ENCODE measurements at places on chromosomes 6 and 20.

DNA sequence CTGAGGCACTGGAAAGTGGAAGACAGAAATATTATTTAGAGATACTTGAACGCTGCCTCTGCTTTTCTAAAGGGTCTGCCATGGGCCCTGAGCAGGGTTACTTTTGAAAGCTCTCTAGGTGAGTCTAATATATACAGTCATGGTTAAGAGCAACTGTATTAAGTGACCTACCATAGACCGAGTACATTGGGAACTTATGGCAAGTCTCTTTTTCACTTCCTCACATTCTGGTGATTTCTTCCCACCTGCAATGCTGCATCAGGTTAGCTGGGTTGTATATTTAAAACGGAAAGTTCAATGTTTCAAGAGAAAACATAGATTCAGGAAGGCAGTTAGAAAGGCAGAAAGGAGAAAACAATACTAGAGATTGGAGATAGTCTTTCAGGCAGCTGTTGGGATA lies 154.7 kb downstream of the PHF3 start:
- no peak for DNase-seq

- DNase-seq: no peak
These were observed 19.1 kb downstream of the TGM3 start for GRCh38 chr20:2314759-2315439.

GRCh38 chr6:140366991-140367390 lies 992.5 kb upstream of the CITED2 start:
- DNase-seq: no peak

DNA sequence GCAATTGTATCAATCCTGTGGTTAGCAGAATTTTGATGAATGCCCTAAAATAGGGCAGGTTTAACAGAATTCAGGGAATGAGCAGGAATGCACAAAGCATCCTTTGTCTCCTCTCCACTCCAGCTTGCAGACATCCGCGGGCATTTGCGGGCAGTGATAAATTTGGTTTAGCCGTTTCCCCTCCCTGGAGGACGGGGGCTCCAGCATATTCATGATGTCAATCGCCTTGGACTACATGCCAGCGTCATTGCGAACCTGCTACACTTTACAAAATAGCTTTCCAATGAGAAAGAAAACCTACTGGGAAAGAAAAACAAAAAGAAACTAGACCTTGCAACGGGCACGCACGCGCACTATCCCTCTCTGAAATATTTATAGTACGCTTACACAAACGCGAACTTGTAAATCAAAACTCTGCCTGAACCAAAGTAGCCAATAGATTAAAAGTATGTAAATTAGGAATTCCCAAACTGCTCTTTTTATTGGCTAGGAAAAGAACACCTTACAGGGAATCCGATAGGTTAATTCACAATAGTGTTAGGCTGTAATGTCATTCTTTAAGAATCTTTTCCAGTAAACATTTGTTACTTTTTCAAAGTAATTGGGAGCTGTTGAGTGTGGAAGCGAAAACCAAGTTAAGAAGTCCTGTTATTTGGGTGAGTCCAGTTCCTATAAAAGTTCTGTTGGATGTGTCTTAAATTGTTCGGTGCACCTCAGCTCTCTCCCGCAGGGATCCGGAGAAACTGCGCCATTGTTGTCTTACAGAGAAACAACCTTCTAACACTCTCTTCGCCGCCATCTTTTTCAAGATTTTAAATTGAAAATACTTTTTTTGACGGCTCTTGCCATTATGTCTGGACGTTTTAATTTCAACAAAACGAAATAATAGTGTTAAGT lies 136.7 kb downstream of the HFE start:
- DNase-seq: no peak

- no peak for DNase-seq
These were observed 135.1 kb upstream of the RAB32 start for GRCh38 chr6:146408583-146408982.

DNA sequence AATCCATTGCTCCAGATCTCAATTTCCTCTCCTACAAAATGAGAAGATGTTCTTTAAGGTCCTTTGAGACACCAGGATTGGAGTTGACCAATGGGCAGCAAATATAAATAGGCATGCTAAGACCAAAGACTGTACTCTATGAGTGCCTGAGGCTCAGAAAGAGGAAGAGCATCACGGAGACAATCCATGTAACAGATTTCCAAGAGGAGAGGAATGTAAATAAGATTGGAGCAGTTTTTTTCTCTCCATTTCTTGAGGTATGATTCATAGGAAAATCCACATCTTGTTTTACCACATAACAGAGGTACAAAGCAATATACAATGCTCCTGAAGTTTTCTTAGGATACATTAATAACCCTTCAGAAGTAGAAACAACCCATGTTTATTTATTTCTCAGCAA lies 109.8 kb downstream of the UBE3D start:
- DNase-seq: no peak

- no peak for DNase-seq
These were observed 58.1 kb downstream of the C6orf58 start for GRCh38 chr6:127635091-127635490.

GRCh38 chr20:19456595-19457395 lies 244.4 kb downstream of the SLC24A3 start:
- DNase-seq: no peak

DNA sequence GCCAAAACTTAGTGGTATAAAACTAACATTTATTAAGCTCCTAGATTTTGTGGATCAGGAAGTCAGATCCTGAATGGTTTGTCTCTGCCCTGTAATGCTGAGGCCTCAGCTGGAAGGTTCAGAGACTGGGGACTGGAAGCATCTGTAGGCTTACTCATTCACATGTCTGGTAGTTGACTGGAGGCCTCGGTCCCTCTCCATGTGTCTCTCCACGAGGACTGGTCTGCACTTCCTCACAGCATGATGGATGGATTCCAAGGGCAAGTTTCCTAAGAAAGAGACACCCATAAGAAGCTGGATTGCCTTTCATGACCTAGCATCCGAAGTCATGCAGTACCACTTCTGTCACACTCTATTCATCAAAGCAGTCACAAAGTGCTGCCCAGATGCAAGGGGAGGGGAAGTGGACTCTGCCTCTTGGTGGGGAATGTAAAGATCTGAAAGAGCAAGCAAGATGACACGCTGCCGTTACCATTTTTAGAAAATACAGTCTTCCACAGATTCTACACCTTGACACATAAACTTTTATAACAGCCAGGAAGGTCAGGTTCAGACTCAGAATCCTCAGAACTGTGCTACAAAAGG lies 17.2 kb upstream of the MDGA1 start:
- no peak for DNase-seq

DNA sequence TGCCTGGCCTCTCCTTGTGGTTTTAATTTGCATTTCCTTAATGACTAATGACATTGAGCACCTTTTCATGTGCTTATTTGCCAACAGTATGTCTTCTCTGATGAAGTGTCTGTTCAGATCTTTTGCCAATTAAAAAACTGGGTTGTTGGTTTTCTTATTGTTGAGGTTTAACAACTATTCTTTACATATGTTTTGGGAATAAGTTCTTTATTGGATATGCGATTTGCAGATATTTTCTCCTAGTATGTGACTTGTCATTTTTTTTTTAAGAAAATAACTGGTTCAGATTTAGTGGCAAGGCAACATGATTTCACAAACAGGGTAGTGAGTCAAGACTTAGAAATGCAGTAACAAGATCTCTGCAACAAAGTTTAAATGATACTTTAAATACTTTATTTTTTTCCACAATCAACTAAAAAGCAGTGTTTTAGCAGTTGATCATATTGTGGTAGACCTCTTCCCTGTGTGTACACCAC lies 67.8 kb downstream of the TIAM2 start:
- no peak for DNase-seq

DNA sequence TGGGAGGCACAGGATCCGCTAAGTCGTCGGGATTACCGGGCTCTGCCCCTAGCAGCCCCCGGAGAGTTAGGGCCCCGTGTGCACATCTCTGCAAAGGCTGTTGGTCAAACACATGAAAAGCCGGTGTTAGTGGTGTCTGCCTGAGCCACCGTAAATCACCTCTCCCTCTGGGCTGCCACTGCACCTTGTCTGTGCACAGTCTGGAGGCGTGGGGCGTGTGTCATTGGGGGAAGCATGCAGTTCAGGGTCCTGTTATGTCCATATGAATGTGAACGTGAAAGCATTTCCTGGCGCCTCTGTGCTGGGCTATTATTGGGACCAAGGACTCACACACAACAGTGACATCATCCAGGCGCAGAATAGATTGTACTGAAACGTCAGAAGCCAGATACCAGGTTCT lies 305.6 kb downstream of the NRN1 start:
- no peak for DNase-seq

- DNase-seq: no peak
These were observed 209.3 kb upstream of the CST7 start for GRCh38 chr20:24739746-24740145.

DNA sequence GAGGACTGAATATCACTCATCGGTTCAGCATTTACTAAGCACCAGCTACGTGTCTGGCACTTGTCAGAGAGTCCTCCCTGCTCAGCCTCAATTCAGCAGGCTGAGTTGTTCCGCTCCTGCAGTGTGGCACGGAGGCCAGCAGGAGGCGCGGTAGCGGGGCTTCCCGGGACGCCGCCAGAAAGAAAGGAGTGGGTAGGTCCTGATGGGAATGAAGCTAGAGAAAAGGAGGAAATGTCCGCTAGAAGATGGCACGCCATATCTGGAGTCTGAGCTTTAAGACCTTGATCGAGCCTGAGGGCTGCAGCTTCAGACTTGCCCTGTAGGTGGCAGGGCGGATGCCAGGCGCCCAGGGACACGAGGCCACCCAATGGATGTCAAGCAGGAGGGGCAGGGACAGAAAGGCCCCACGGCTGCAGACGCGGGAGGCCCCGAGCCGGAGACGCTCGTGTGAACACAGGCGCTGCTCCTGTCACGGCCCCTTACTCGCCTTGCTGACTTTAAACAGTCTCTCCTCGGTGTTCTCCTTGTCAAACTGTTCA lies 18.7 kb downstream of the SERPINB6 start:
- DNase-seq: no peak

GRCh38 chr20:43535370-43536004 lies 23.3 kb upstream of the SGK2 start:
- DNase-seq: no peak

DNA sequence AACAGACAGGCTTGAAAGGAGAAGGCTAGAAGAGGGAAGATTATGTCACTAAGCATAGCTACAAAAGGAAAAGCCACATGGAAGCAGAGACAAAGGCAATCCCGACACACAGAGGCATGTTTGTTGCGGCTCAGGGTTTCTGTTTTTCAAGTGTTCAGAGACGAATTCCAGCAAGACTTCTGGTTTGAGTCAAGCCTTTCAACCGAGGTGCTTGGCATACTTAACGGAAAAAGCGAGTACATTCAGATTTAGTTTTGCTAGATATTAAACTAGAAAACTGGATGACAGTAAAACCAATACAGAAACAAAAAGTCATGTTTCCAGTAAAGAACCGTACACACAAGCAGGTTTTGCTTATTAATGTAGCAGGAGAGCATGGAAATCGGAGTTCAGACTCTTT lies 27.2 kb downstream of the MCUR1 start:
- DNase-seq: no peak

DNA sequence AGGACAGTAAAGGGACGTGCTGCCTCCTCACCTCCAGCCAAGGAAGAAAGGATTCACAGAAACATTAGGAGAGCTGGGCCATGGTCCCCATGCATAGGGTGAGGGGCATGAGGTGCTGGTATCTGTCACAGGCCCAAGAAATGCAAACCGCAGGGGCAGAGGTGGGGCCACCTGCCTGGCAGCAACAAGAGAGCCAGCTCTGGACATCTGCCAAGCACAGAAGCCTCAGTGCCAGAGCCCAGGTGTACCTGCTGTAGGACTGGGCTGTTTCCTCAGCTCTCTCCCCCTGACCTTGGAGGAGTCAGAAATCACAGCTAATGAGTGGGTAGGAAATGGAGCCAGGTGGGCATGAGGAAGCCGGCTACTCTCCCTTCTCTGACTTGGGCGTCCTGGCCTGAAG lies 45.3 kb downstream of the SLC2A12 start:
- DNase-seq: no peak

DNA sequence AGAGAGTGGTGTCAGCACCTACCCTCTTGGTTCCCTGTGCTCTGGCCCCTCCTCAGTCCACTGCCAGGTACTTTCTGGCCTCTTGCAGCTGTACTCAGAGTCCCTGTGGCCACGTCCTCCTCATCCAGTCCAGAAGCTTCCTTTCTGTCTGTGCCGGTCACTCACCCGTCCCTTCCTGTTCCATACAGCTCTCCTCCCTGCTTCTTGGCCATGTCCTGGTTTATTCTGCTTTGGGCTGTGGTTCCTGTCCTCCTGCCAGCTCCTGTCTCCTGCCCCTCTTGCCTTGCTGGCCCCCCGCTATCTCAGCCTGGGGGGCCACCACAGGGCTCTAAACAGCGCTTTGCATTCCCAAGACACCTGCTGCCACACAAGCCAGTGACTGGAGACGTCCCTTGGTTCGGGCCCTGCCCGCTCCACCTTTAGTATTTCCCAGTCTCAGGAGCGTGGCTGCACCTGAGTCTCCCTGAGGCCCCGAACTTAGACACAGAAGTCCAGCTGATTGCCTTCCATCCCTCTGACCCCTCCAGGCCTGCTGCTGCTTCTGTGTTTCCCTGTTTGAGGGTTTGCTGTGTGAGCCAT lies 15.5 kb upstream of the RBM38 start:
- DNase-seq: no peak

DNA sequence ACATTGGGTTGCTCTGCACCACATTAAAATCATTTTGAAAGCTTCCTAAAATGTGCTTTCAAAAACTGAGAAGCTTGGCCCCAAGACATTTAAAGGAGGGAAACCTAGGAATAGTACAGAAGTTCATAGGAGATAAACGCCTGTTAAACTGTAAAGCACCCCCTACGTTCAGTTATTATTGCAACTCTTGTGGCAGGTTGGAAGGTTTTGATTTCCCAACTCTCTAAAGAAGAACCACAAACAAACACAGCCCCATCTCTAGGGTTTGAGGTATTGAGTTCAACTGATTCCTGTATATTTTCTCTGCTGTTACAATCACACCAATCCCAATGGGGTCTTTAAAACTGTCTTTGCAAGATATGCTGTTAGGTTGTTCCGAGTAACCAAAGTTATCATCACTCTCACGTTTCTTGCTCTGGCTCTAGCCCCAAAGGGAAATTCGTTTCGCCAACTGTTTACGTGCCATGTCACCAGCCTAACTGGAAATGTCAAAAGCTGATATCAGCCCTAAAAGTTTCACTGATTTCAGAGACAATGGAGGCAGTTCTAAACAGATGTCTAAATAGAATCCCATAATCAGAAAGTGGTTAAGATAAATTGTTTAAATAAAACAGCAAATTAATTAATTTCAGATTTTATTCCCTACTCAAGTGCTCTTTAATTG lies 12.1 kb downstream of the TFAP2A start:
- DNase-seq: no peak

DNA sequence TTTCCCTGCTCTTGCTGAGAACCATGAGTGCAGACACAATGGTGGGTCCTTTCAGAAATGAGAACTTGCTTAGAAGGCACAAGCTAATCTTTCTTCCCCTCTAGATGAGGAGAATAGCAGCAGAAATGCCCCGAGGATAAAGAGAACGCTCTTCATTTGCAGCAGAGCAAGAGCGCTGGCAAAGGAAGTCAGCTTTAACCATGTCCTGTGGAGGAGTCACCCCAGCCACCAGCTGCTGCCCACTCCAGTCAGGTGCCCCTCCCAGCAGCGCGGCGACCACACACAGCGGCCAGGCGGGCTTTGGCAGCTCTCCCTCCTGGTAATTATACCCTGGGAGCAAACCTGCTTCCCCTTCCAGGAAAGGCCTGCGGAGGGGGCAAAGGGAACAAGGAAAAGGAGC lies 42.4 kb upstream of the EMILIN3 start:
- no peak for DNase-seq
